Effector memory CD4-positive, alpha-beta T cell (primary cell): ENCODE measurements at places on chromosomes 5 and 9.

GRCh38 chr5:177183766-177184360 is 50.3 kb downstream of the NSD1 start:
- H3K27me3 ChIP-seq: no peaks in the 10 kb centered on the region
- no peak overlapping the region for H3K4me3 ChIP-seq
- H3K36me3 ChIP-seq: peaks cover 4% of the 10 kb centered on the region
- H3K4me1 ChIP-seq: no peaks in the 10 kb centered on the region

GRCh38 chr5:39742916-39743315 is 318.1 kb upstream of the DAB2 start:
- no peak for DNase-seq
- H3K4me1 ChIP-seq: no peaks in the 10 kb centered on the region
- no peak overlapping the region for H3K27ac ChIP-seq
- no peaks in the 10 kb centered on the region for H3K27me3 ChIP-seq
- no peaks in the 10 kb centered on the region for H3K36me3 ChIP-seq

- no peaks in the 10 kb centered on the region for H3K36me3 ChIP-seq
- no peak for DNase-seq
- no peak overlapping the region for H3K4me3 ChIP-seq
- H3K27me3 ChIP-seq: no peaks in the 10 kb centered on the region
- H3K4me1 ChIP-seq: no peaks in the 10 kb centered on the region
Measured at GRCh38 chr9:106704056-106704615, 158.8 kb upstream of the ZNF462 start.

- no peak for DNase-seq
- no peaks in the 10 kb centered on the region for H3K27me3 ChIP-seq
- no peaks in the 10 kb centered on the region for H3K36me3 ChIP-seq
- H3K27ac ChIP-seq: peak overlapping the region; percentile 85
Measured at GRCh38 chr9:26955222-26955903, 849 bp upstream of the IFT74 start.

GRCh38 chr5:177548495-177548894 is 5.9 kb downstream of the FAM193B start:
- H3K36me3 ChIP-seq: peaks cover 14% of the 10 kb centered on the region
- no peak overlapping the region for H3K27ac ChIP-seq
- H3K4me3 ChIP-seq: no peak overlapping the region
- no peaks in the 10 kb centered on the region for H3K27me3 ChIP-seq
- DNase-seq: no peak
- H3K4me1 ChIP-seq: peaks cover 11% of the 10 kb centered on the region

GRCh38 chr5:146076028-146076427 is 29.3 kb downstream of the PLAC8L1 start:
- H3K27ac ChIP-seq: no peak overlapping the region
- no peaks in the 10 kb centered on the region for H3K36me3 ChIP-seq
- no peak overlapping the region for H3K4me3 ChIP-seq
- H3K4me1 ChIP-seq: peaks cover 5% of the 10 kb centered on the region
- no peaks in the 10 kb centered on the region for H3K27me3 ChIP-seq

GRCh38 chr5:133458435-133458834 is 153.9 kb downstream of the FSTL4 start:
- H3K4me3 ChIP-seq: no peak overlapping the region
- H3K36me3 ChIP-seq: no peaks in the 10 kb centered on the region
- no peaks in the 10 kb centered on the region for H3K27me3 ChIP-seq
- peaks cover 6% of the 10 kb centered on the region for H3K4me1 ChIP-seq
- no peak overlapping the region for H3K27ac ChIP-seq

- H3K27ac ChIP-seq: peak overlapping the region; percentile 91
- no peaks in the 10 kb centered on the region for H3K36me3 ChIP-seq
- H3K4me1 ChIP-seq: peaks cover 49% of the 10 kb centered on the region
- peak overlapping the region; percentile 76 for H3K4me3 ChIP-seq
- DNase-seq: no peak
- no peaks in the 10 kb centered on the region for H3K27me3 ChIP-seq
Measured at GRCh38 chr9:131274674-131275331, 1.5 kb downstream of the FAM78A start.

DNA sequence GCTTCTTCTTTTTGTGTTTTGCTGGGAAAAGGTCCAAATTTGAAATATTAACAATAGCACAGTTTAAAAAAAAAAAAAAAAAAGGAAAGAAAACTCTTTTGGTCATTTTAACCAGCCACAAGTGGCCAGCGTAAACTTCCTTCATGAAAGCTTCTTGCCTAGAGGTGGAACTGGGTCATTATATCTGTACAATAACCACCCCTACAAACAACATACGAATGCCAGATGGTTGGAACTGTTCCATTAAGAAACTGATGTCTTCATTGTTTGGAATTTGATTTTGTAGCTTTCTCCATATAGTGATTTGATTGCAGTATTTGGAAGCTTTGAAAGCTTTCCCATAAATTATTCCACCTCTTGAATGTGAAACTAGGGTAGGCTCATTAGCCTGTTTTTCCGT is 18.3 kb upstream of the LPAR1 start:
- H3K4me1 ChIP-seq: no peaks in the 10 kb centered on the region
- H3K27me3 ChIP-seq: no peaks in the 10 kb centered on the region

DNA sequence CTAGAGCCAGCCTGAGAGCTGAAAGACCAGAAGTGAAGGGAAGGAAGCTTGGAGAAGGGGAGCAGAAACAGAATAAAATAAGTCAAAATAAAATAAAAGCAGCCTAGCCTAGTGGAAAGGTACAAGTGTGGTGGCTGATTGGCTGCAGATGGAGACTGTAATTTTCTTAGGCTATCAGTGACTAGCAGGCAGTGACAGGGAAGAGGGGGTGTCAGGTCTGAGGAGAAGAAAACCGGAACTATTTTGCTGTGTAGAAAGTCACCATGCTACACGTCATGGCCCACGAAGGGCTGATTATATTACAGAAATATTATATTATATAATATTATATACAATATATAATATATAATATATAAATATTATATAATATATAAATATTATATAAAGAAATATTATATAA is 98.1 kb upstream of the TAF11L2 start:
- H3K27me3 ChIP-seq: no peaks in the 10 kb centered on the region
- DNase-seq: no peak
- no peak overlapping the region for H3K27ac ChIP-seq
- H3K4me1 ChIP-seq: no peaks in the 10 kb centered on the region

- H3K4me3 ChIP-seq: no peak overlapping the region
- no peaks in the 10 kb centered on the region for H3K36me3 ChIP-seq
- H3K4me1 ChIP-seq: no peaks in the 10 kb centered on the region
- H3K27me3 ChIP-seq: no peaks in the 10 kb centered on the region
- no peak for DNase-seq
Measured at GRCh38 chr5:17426104-17426749, 71.8 kb upstream of the TAF11L2 start.

- H3K4me1 ChIP-seq: no peaks in the 10 kb centered on the region
- H3K27ac ChIP-seq: no peak overlapping the region
- no peaks in the 10 kb centered on the region for H3K27me3 ChIP-seq
- no peak overlapping the region for H3K4me3 ChIP-seq
- no peaks in the 10 kb centered on the region for H3K36me3 ChIP-seq
Measured at GRCh38 chr5:17186256-17186655, 31.2 kb upstream of the BASP1 start.

DNA sequence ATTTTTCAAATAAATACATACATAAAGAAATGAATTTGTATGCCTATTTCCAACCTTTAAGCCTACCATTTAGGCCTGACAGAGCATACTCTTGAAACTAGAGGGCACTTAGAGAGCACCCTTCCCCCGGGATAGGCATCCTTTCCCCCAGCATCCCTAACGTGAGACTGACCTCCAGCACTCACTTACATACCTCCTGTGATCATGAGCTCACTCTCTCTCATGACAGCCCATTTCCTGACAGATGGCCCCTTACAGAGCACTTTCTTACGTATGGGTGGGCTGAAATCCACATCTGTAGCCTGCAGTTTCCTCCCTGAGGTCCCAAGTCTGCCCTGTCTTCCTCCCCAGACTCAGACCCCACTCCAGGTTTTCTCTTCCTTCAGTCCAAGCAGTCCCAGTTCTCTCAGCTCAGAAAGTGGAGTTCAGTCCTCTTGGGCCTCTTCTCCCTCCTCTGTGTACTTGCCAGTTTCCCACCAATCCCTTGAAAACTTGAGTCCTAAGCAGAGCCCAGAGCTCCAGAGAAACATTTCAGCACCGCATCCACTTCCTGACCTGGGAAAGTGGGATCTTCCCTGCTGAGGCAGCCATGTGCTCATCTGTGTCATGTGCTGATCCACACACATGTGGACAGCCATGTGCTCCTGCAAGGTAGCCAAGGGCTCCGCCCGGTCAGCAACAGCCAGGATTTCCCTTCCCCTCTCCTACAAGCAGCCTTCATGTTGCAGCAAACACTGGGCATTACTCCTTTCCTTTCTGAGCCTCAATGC is 2.2 kb upstream of the CDX1 start:
- no peaks in the 10 kb centered on the region for H3K4me1 ChIP-seq
- DNase-seq: no peak
- peaks cover 20% of the 10 kb centered on the region for H3K27me3 ChIP-seq
- H3K36me3 ChIP-seq: no peaks in the 10 kb centered on the region

DNA sequence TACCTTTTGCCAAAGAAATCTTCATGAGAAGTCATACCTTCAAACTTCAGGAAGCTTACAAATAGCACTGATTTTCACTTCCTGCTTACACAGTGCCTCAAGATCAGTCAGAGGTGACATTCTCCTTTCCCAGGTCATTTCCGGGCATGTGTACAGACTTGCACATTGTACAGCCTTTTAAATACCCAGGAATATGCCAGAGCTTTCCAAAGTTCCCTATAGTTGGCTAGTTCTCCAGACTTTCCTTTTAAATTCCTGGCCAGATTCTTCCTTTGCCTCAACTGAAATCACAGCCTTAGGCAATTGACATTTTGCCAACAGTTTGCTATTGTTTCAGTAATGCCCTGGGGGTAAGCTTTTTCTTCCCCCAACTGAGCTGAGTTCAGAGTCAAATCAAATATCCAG is 47.2 kb downstream of the RFX3 start:
- no peaks in the 10 kb centered on the region for H3K36me3 ChIP-seq
- no peaks in the 10 kb centered on the region for H3K27me3 ChIP-seq

DNA sequence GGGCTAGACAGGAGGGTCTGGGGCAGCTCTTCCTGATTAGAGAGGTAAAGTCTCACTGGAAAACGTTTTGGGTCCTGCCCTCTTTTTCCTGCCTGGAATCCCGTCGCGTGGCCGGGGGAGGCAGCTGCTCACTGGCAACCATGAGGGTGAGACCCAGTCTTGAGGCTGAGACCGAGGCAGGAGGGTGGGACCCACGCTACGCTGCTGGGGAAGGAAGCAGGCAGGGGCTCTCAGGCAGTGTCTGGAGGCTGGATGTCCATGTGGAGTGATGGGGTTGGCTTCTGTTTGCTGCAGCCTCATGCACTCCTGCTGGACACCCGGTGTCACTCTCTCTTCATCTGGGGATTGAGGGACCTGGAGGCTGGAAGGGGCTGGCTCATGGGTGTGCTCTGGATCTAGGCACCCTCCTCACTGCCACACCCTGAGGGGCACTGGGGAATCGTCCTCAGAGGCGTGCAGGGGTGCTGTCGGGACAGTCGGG is 11.3 kb upstream of the SLC2A6 start:
- no peak overlapping the region for H3K4me3 ChIP-seq
- no peak for DNase-seq
- H3K27ac ChIP-seq: no peak overlapping the region
- peaks cover 5% of the 10 kb centered on the region for H3K4me1 ChIP-seq
- no peaks in the 10 kb centered on the region for H3K27me3 ChIP-seq

DNA sequence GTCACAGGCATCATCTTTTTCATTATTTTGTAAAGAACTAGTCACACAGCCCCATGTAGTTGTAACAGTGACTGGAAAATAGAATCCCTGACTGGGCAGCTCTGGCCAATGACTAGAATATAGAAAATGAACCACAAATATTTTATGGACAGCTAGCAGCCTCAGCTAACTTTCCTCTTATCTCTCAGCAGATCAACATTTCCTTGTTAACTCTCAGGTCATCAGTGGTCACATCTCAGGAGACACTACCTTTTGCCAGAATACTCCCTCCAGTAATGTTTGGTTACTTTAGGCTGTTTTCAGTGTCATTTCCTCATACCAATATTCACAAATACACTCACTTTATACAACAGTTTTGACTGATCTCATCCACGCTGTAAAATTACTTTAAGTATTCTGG is 43.9 kb downstream of the FAM169A start:
- H3K27me3 ChIP-seq: no peaks in the 10 kb centered on the region
- H3K4me3 ChIP-seq: no peak overlapping the region
- H3K36me3 ChIP-seq: no peaks in the 10 kb centered on the region
- H3K27ac ChIP-seq: no peak overlapping the region

- no peaks in the 10 kb centered on the region for H3K36me3 ChIP-seq
- DNase-seq: no peak
- H3K27me3 ChIP-seq: no peaks in the 10 kb centered on the region
- no peak overlapping the region for H3K4me3 ChIP-seq
Measured at GRCh38 chr9:21265421-21266189, 25.8 kb upstream of the IFNA14 start.

- H3K36me3 ChIP-seq: no peaks in the 10 kb centered on the region
- no peak overlapping the region for H3K27ac ChIP-seq
- no peaks in the 10 kb centered on the region for H3K27me3 ChIP-seq
- H3K4me1 ChIP-seq: no peaks in the 10 kb centered on the region
- DNase-seq: no peak
Measured at GRCh38 chr9:134670042-134670525, 28.5 kb downstream of the COL5A1 start.

GRCh38 chr5:158326256-158326655 is 467.3 kb upstream of the CLINT1 start:
- H3K27ac ChIP-seq: no peak overlapping the region
- H3K4me1 ChIP-seq: no peaks in the 10 kb centered on the region
- no peak for DNase-seq
- no peak overlapping the region for H3K4me3 ChIP-seq

GRCh38 chr5:62977661-62978060 is 399.0 kb downstream of the LRRC70 start:
- H3K36me3 ChIP-seq: no peaks in the 10 kb centered on the region
- no peaks in the 10 kb centered on the region for H3K27me3 ChIP-seq
- no peaks in the 10 kb centered on the region for H3K4me1 ChIP-seq
- DNase-seq: no peak

DNA sequence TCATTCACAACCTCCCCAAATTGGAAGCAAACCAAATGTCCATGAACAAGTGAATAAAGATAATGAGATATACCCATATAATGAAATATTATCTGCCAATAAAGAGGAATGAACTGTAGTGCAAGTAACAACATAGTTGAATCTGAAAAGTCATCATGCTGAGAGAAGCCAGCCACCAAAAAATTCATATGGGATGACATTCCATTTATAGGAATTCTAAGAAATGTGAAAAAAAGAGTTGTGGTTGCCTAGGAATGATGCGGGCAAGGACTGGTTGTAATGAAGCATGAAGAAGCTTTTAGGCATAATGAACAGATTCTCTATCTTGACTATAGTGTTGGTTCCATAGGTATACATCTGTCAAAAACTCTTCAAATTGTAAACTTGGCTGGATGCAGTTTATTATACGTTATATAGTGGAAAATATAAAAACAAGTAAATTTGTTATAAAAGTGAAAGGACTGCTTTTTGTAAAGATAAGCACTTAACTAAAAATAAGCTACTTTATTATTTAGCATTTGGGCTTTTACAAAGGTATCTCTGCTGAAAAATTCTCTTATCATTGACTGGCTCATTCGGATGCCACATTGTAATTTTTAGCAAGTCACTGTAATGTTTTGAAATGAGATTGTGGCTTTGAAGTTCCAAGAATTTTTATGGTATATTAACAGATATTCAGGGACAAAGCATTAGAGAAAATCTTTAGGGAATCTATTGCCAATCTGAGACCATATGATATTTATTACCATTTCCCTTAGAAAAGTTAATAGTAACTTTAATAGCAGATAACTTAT is 21.2 kb upstream of the TTC23L start:
- no peak overlapping the region for H3K27ac ChIP-seq
- no peak overlapping the region for H3K4me3 ChIP-seq
- no peaks in the 10 kb centered on the region for H3K27me3 ChIP-seq
- no peak for DNase-seq
- no peaks in the 10 kb centered on the region for H3K36me3 ChIP-seq
- no peaks in the 10 kb centered on the region for H3K4me1 ChIP-seq
